ENCODE measurements at places on chromosomes 1 and 21.

- no peak for DNase-seq
These were observed 40.5 kb downstream of the AK5 start for GRCh38 chr1:77322061-77322900.

- no peak for DNase-seq
These were observed 5.1 kb downstream of the PODN start for GRCh38 chr1:53066891-53067738.

- no peak for DNase-seq
These were observed 838 bp downstream of the OR2C3 start for GRCh38 chr1:247535402-247535801.

GRCh38 chr21:19228226-19228625 is 824.6 kb upstream of the TMPRSS15 start:
- DNase-seq = no peak

DNA sequence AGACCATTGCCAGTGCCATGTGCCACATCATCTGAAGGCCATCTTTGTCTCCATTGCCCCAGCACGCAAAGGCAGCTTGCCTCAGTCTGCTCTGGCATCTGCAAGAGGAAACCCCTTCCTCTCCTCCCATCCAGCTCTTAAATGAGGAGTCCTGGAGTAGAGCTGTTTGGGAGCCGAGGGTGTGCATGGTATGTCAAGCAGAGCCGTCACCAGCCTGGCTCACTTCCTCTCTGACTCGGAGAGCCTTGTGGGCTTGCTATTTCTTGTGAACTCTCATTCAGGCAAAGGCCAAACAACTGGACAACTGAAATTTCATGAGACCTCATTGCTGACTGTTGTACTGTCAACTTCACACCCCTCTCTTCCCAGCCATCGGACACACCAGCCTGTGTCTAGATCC is 143.9 kb downstream of the SIPA1L2 start:
- DNase-seq = no peak

DNA sequence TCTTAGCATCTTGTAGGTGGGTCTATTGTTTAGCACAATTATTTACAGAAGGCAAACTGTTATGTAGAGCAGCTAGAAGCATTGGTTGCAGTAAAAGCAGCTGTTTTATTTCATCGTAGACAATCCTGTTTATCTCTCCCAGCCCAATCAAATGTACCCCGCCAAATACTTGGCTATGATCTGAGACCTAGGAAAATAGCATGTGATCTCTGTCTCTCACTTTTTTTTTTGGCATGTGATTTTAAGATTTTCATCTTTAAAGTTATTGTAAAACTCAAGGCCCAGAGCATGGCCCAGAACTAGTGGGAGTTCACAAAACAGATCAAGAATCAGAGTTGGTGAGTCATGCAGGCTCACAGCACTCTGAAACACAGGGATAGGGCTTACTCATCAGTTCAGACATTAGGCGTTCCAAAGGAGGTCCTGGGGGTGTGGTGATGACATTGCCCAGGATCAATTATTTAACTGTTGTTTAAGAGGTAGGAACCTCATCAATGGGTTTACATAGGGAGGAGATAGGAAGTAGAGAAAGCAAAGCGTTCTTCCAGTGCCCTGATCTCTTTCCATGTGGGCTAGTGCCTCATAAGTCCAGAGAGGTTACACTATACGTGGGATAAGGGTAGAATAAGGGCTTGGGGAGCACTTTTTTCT is 40.2 kb downstream of the TBX19 start:
- DNase-seq = no peak

DNA sequence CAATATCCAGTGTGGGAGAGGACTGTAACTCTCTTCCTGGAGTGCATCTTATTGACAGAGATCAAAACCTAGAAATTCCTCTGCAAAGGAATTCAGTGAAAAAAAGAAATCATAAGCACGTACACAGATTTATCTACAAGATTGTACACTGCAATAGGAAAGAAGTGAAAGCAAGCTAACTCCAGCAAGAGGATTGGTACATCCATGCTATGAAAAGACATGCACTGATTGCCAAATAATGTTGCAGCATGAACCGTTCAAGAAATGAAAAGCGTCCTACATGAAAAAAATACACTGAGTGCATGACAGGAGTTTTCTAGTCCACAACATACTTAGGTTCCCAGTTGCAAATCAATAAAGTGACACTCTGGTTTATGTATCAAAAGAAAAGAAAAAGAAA is 1.9 kb upstream of the MGST3 start:
- no peak for DNase-seq

GRCh38 chr1:245207056-245207638 is 52.4 kb downstream of the KIF26B start:
- DNase-seq = no peak

DNA sequence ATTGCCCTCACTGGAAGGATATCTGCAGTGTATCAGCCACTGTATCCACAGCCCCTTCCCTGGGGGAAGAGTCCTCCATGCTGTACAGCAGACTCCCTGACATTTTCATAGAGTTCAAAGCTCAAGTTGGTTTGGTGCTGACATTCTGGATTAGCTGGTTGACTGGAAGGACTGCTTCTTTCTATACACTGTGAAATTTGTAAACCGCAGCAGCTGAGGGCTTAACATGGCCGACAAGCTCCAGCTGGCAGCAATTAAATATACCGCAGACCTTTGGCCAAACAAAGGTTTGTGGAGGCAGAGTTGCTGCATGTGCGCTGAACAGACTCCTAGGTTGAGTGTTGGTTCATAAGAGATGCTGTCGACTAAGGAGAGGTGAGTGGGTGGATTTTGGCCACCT is 126.4 kb downstream of the DHRS3 start:
- no peak for DNase-seq

GRCh38 chr1:8598783-8599182 is 218.7 kb downstream of the RERE start:
- DNase-seq = no peak

GRCh38 chr1:228463559-228464455 is 23.4 kb upstream of the RNF187 start:
- peak; percentile 89 for DNase-seq

DNA sequence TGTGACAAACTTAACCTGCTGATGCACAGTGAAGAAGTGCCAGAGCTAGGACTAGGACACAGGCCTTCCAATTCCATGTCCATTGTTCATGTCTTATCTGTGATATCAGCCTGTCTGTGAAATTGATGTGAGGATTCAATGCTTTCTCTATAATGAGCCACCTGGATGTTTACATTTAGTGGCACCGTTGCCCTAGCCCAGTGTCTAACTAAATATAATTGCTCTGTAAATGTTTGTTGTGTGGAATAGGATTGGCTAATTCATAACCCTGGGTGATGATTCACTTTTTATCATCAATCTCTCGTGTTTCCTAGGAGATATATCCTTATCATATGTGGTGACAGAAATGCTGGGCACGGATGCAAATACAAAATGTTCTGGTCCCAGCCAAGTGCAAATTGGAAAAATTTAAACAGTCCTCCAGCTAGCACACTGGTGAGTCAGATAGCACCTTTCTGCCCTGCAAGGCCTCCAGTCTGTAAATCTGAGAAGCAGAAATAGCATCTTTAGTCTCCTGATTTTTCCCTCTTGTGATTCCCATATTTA is 46.9 kb upstream of the GNG12 start:
- DNase-seq = no peak

GRCh38 chr1:30100524-30100862 is 622.9 kb downstream of the MATN1 start:
- no peak for DNase-seq

DNA sequence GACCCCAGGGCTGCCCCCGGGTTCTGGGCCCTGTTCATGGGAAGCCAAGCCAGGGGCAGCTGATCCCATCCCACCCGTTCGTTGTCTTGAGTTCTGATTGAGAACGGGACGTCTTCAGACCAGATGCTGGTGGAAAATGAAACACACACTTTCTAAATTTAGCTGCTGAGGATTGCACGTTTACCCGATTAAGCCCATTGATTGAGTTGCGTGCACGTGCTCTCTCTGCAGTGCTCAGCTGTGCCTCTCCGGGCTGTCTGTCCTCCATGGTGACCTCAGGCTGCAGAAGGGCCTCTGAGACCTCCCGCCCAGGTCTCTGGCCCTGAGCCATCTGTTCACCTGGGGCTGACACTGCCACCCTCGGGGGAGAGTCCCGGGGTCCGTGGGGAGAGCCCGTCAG is 27.0 kb upstream of the PEX10 start:
- no peak for DNase-seq

GRCh38 chr1:197144570-197145325 is 1.7 kb downstream of the ASPM start:
- DNase-seq = peak; percentile 32

DNA sequence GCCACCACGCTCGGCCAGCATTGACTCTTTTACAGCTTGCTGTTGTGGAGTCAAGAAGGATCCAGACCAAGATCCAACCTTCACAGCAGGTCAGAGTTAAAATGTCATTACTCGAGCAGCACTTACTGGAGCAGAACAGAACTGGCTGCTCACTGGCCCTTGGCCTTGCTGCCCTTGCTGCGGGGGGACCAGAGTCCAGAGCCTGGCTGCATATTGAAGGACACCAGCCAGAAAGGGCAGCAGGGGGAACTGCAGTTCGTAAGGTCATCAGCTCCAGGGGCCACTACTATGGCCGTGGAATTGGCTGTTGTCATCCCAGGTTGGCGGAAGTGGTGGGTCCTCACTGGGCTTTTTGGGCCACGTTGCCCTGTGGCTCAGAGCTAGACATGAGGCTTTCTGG is 15.3 kb upstream of the GPR137B start:
- DNase-seq = no peak

GRCh38 chr1:2830761-2831425 is 29.4 kb upstream of the TTC34 start:
- DNase-seq = no peak

GRCh38 chr1:226700861-226701260 is 38.2 kb downstream of the ITPKB start:
- DNase-seq = no peak
